ENCODE measurements at places on chromosomes 13 and 19.

- DNase-seq, result no peak
Measured at GRCh38 chr13:100506600-100507422, 81.8 kb downstream of the GGACT start.

GRCh38 chr19:5228932-5229777, 111.5 kb downstream of the PTPRS start:
- no peak for DNase-seq

- DNase-seq, result no peak
Measured at GRCh38 chr19:1882786-1883692, 2.3 kb downstream of the ABHD17A start.

DNA sequence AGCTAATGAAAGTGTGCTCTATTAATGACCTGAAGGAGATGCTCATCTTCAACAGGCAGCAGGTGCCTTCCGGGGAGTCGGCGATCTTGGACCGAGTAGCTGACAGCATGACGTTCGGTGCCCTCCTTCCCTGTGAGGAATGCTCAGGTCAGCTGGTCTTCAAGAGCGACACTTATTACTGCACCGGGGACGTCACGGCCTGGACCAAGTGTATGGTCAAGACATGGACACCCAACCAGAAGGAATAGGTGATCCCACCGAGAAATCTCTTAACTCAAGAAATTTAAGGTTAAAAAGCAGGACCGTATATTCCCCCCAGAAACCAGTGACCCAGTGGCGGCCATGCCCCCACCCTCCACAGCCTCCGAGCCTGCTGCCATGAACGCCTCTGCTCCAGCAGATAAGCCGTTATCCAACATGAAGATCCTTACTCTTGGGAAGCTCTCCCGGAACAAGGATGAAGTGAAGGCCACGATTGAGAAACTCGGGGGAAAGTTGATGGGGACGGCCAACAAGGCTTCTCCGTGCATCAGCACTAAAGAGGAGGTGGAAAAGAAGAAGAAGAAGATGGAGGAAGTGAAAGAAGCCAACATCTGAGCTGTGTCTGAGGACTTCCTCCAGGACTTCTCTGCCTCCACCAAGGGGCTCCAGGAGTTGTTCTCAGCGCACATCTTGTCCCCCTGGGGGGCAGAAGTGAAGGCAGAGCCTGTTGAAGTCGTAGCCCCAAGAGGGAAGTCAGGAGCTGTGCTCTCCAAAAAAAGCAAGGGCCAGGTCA, 22.8 kb upstream of the ANKRD10 start:
- DNase-seq, result no peak

DNA sequence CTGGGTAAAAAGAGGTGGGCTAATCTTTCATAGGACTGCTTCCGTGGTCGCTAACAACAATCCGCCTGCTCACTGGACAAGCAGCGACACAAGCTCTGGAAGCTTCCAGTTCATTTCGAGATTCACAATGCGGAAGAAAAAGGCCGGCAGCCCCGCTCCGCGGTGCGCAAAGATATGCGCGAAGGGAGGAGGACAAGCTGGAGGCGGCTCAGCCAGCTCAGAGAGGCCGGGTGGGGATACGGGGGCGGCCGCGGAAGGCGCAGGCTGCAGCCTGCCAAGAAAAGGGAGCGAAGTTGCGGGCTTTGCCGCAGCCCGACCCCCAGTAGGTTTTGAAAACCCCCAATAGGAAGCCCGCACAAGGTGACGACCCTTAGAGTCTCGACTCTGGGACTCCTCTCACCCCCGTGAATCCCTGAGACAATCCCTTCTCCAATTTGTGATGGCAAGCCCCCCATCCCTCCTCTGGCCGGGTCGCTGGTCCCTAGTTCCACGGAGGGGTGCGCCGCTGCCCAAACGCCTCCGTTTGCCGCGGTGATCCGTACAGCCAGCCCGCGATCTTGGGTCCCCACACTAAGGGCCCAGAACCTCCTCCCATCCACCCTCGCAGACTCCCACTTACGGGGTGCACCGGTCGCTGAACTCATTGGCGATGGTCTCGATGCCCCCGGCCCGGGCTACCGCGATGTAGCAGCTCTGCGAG, 697 bp downstream of the HSPH1 start:
- DNase-seq, result peak; percentile 42

- no peak for DNase-seq
Measured at GRCh38 chr13:24875566-24875965, 111.6 kb downstream of the RNF17 start.

- no peak for DNase-seq
Measured at GRCh38 chr13:49563516-49563915, 21.8 kb downstream of the RCBTB1 start.

Data from activated CD4-positive, alpha-beta T cell treated with anti-CD3 and anti-CD28 coated beads for 24 hours (primary cell).